Activated CD4-positive, alpha-beta T cell treated with anti-CD3 and anti-CD28 coated beads for 24 hours (primary cell): ENCODE measurements at places on chromosomes 5 and 9.

DNA sequence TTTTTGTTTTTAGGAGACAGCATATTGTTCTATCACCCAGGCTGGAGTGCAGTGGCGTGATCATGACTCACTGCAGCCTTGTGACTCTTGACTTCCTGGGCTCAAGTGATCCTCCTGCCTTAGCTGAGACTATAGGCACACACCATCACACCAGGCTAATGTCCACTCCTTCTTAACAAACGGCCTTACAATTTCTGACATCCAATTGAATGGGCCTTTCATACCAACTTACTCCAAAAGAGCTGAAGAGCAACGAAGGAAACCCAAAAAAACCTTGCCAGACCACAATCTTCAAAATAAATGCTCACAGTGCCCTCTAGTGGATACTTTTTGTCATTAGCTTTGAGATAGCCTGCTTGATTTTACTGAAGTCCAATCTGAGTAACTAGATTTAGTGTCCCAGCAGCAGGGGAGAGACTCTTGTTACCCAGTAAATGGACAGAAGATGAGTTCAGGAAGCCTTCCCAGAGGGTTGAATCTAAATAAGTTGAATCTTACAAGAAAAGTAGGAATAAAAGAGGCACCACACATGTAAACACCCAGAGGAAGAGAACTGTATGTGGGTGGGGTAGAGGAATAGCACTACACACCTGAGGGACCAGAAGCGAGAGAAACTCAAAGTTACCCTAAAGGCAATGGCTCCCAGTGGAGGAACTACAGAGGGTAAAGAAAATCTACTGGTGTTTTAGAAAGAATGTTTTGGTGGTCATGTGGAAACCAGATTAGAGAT is 9.3 kb downstream of the ZNF622 start:
- DNase-seq, result no peak

GRCh38 chr9:126514037-126514821 is 99.5 kb upstream of the LMX1B start:
- DNase-seq, result peak; percentile 29

GRCh38 chr5:34598177-34598794 is 57.8 kb upstream of the RAI14 start:
- no peak for DNase-seq

GRCh38 chr5:79236970-79237739 is 1.2 kb downstream of the JMY start:
- DNase-seq, result peak; percentile 19

GRCh38 chr5:36301858-36302603 is at the start of gene RANBP3L:
Gene RANBP3L (minus strand): TSS chr5:36301902. CDS start chr5:36301416, 486 bp downstream.
- DNase-seq, result no peak

DNA sequence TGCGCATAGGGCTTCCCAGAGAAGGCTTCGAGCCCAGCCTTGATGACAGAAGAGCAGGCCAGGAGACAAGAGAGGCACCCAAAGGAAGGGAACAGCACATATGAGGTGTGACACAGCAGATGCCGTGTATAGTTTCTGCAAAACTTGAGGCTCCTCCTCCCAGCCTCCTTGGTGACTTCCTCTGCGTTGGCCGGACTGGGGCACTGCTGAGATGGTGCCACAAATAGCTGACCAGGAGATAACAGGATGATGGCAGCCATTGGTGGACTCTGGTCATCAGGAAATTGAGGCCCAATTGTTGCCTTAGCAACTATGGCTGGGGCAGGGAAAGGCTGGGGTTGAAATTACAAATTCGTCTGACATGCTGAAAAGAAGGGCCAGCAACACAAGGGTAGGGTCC is 4.8 kb upstream of the ZNF79 start:
- DNase-seq, result no peak

- DNase-seq, result no peak
Observed at GRCh38 chr9:15813076-15813475, 260.2 kb downstream of the CCDC171 start.

DNA sequence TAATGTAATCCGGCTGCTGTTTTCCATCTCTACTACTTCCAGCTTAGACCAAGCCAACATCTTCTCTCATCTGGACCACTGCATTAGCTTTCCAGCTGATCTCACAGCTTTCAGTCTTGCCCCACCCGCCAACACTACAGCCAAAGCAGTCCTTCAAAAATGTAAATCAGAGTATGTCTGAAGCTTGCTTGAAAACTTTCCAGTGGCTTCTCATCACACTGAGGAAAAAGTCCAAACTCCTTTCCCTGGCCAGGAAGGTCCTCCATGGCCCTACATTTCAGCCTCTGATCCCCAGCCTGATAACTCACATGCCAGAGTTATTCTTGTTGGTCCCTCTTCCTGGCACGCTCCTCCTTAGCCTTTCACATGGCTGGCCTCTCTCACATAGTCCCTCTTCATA is 38.5 kb downstream of the TTC1 start:
- no peak for DNase-seq

GRCh38 chr9:89483592-89484474 is 14.1 kb downstream of the SEMA4D start:
- no peak for DNase-seq

DNA sequence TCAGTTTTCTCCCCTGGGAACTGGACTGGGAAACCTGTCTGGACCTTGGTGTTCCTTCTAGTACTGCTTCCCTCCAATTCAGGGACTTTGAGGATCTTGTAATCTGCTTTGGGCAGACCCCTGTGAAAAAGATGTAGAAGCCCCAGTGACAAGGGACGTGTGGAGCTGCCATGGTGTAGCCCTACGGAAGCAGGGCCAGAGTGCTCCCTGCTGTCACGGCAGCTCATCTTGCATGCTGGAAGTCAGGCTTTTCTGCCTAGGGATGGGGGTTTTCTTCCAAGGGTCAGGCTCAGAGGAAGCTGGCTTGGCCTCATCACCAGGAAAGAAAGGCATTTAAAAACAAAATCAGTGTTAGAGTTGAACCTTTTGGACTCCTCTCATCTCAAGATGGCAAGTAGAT is 86.4 kb downstream of the AMBP start:
- DNase-seq, result no peak

DNA sequence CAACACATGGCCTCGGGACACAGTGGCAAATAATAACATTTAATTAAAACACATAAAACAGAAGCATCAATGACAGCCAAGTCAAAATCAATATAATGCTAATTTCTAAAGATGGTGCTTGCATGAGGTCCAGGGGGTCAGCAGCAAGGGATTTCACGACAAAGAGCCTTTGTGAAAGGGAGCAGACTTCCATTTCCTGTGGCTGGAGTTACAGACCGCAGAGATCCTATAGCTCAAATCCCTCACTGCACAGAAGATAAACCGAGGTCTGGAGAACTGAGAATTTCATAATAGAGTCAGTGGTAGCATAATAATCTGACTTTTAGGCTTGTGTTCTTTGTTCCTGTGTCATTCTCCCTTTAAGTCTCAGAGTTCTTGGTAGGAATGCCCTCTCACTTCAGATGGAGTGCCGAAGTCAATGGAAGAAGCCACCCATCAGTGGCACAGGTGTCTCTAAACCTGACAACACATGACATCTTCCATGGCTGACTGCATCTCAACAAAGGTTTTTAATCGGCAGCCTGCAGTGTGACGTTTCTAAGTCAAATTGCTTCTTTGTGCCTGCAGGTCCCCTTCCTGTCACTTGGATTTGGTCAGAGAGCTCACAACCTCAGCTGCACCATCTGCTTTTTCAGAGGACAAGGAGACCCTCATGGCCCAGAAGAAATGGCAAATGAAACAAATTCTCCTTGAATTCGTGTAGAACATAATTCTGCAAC is 67.4 kb downstream of the CARTPT start:
- no peak for DNase-seq

DNA sequence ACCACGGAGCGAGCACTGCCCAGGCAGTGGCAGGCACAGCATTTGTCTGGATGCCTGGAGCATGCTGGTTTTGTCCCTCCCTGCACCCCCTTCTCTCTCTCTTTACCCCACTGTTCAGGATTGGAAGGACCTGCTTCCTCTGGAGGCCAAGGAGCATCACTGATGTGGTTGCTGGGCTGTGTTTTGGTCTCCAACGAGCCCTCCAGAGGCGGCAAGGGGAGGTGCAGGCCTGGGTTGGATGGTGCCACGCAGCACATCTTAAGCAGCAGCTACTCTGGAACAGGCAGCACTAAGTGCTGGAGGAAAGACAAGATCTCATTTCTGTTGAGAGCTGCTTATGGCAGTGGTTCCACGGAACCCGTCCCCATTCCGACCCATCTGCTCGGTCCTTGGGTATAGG is 139.6 kb downstream of the CMYA5 start:
- DNase-seq, result no peak

GRCh38 chr5:113789769-113790168 is 276.3 kb downstream of the YTHDC2 start:
- no peak for DNase-seq

GRCh38 chr5:9380109-9380508 is 165.8 kb downstream of the SEMA5A start:
- DNase-seq, result no peak

- no peak for DNase-seq
Observed at GRCh38 chr5:148978370-148979082, 84.3 kb downstream of the SH3TC2 start.

DNA sequence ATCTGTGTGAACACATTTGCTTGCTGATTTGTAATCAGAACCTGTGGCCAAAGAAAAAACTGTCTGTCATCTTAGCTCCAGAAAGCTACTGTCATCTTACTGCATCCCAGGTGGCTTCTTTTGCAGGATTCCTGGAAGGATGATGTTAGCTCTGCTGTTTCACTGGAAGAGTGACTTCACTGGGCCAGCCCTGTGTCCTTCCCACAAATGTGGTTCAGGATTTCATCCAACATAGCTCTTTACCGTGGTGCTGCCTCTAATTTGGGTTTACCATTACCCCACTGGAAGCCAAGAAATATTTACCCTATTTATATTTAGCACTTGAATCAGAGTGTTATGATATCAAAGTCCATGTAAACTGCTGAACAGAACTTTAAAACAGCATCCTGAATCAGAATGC is 501.0 kb downstream of the GADD45G start:
- DNase-seq, result no peak

DNA sequence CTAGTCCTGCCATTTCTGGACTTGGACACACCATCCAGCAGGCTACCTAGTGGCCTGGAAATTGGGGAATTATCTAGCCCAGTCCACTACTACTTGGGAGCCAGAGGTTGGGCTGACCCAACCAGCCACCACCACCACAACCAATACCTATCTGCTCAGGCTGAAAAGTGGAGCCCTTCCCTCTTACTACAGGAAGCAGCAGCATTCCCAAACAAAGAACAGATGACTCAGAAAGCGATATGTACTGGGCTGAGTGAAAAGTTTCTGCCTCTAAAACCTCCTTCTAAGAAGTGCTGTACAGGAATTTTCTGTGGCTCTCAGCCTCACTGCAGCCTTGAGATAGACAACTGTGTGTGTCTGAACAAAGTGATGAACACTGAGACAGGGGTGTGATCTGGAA is 279.4 kb downstream of the CDH10 start:
- DNase-seq, result no peak

DNA sequence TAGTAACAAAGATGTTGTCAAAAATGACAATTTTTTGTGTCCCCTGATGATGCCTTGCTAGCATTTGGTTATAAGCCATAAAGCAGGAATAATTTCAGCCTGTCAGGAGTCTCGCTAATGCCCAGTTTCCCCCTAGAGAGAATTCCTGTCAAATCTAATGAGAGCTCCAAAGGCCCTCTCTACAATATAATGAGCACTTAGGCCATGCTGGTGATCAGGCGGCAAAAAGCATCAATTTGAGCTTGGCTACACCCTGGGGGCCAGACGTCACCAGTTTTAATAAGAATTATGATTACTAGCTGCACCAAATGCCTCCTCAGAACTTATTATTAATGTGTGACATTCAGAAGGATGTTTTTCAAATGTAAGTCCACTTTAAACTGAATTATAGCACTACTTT is 6.1 kb downstream of the TLE1 start:
- no peak for DNase-seq

GRCh38 chr9:91882627-91883026 is 67.4 kb downstream of the ROR2 start:
- DNase-seq, result no peak

DNA sequence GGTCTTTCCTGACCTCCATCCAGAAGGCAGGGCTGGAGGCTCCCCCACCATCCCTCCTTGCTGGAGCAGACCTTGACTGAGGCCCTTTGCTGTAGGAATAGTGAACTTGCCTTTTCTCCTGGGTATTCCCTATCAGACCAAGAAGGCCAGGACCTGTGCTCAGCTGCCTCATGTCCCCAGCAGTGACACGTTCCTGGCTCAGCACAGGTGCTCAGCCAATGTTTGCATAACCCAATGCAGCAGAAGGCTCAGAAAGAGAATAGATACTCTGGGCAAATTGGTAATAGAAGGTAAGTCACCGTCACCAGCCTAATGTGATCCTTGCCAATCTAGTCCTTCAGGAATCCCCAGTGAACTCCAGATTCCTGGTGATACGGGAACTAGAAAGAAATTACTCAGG is 96.4 kb downstream of the ACTL7B start:
- no peak for DNase-seq

- DNase-seq, result no peak
Observed at GRCh38 chr5:55860288-55860687, 9.1 kb downstream of the IL31RA start.

- no peak for DNase-seq
Observed at GRCh38 chr9:36893184-36893583, 140.9 kb downstream of the PAX5 start.

GRCh38 chr9:5621327-5621726 is 7.6 kb upstream of the RIC1 start:
- no peak for DNase-seq

DNA sequence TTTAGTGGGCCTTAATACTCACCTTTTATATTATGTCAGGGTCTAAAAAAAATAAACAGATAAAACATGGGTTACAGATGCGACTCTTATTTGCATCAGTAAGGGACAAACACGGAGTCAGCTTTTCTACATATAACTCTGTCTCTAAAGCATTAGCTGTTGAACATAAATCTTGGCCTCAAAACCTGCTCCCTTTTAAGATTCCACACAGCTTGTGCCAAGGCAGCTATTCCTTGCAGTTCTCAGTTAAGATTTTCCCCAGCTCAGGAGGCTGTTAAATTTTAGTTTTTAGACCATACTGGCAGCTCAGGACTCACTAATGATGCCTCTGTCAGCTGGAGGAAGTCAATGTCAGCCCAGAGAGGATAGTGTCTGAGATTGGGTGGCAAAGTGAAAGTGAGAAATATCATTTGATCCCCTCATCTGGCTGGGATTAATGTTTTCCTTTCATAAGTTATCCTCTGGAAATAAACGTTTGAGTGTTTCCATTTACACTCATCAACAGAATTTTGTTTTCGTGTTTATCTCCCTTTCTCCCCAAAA is 287.5 kb downstream of the ELAVL2 start:
- DNase-seq, result no peak

DNA sequence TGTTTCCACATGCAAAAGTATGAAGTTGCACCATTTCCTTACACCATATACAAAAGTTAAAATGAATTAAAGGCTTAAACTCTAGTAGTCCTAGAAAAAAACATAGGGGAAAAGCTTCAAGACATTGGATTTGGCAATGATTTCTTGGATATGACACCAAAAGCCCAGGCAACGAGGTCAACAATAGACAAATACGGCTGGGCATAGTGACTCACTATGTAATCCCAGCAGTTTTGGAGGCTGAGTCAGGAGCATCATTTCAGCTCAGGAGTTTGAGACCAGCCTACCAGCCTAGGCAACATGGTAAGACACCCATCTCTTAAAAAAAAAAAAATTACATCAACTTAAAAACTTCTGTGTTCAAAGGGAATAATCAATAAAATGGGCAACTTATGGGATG is 30.9 kb upstream of the SREK1 start:
- DNase-seq, result no peak

GRCh38 chr5:160799184-160799583 is 52.8 kb downstream of the ATP10B start:
- no peak for DNase-seq
